ENCODE measurements at places on chromosomes 11 and 22. TPM values are rescaled to one million over a fixed set of nuclear protein-coding genes. Genes with fewer than 3 reads are reported as not detected.

Gene CHRM1
- not detected for total RNA-seq

GRCh38 chr11:36455658-36456111 is 54.4 kb downstream of the TRAF6 start:
- peak; percentile 83 for DNase-seq

GRCh38 chr11:47165253-47165840 is 11.3 kb downstream of the ARFGAP2 start:
- no peak for DNase-seq

DNA sequence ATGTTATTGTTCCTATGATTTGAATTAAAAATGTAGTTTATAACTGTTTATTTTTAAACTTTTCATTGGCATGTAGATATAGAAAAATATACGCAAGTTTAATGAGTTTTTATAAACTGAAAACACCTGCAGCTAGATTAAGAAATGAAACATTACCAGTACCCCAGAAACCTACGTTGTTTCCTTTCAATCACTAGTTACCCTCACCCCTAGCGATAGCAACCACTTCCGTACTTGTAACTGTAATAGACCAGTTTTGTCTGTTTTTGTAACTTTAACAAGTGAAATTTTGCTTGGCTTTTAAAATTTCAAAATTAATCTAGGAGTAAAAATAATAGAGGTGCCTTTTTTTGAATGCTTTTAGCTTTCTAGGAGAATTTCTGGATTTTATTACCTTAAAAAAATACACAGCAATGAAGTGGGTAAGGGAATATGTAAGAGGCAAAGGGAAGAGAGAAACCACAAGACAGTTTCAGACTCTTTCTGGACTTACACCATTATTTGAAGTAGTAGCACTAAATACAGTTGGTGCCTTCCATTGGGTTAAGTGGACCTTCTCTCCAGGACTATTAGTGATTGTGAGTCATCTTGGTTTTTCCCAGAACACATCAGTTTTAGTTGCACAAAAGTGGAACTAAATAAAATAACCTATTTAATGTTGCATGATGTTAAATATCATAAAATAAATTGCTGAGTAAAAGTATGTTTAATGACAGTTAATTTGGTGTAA is 18.7 kb upstream of the NAT10 start:
- DNase-seq = no peak
